ENCODE measurements at places on chromosomes 5 and 9. TPM values are rescaled to one million over a fixed set of nuclear protein-coding genes. Genes with fewer than 3 reads are reported as not detected.

DNA sequence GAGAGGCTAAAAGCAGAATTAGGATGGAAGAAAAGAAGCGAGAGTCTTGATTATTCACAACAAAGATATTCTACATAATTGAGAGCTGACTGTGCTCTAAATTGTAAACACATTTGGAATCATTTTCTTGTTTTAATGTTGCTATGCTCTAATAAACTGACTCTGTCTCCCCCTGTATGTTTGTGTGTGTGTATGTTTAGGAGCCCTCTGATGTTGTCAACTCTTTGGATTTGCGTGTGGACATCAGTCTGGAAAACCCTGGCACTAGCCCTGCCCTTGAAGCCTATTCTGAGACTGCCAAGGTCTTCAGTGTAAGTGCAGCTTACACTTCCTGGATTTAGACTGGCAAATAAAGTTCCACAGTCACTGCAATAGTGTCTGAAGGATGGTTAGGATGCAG is 37.8 kb downstream of the MOCS2 start:
- no peak for DNase-seq

GRCh38 chr5:54148067-54148845 is 162.1 kb downstream of the ARL15 start:
- no peak for DNase-seq

GRCh38 chr9:29796291-29796952 is 2223.1 kb upstream of the C9orf72 start:
- DNase-seq: no peak

GRCh38 chr9:109640580-109641371 is 139.2 kb upstream of the PALM2AKAP2 start:
- DNase-seq: peak; percentile 73

- peak; percentile 20 for DNase-seq
Observed at GRCh38 chr9:35517131-35517530, 27.2 kb downstream of the RUSC2 start.

- DNase-seq: no peak
Observed at GRCh38 chr9:76049341-76049740, 158.9 kb downstream of the PCSK5 start.

DNA sequence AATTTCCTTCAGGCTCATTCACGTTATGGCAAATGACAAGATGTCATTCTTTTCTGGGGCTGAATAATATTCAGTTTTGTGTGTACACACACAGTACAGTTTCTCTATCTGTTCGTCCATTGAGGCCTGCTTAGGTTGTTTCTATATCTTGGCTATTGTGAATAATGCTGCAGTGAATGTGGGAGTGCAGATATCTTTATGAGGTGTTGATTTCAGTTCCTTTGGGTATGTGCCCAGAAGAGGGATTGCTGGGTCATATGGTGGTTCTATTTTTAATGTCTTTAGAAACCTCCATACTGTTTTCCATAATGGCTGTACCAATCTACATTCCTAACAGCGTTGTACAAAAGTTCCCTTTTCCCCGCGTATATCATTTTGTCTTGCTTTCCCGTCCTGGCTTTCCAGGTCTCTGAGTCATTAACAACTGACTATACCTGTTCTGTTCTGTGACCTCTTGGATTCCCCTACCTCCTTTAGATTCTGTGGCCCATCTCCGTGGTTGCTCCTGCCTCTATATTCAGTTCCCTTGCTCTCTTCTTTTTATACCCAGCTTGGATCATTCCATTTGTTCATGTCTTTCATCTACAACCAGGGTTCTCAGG is 6.8 kb downstream of the SNX30 start:
- DNase-seq: peak; percentile 47

DNA sequence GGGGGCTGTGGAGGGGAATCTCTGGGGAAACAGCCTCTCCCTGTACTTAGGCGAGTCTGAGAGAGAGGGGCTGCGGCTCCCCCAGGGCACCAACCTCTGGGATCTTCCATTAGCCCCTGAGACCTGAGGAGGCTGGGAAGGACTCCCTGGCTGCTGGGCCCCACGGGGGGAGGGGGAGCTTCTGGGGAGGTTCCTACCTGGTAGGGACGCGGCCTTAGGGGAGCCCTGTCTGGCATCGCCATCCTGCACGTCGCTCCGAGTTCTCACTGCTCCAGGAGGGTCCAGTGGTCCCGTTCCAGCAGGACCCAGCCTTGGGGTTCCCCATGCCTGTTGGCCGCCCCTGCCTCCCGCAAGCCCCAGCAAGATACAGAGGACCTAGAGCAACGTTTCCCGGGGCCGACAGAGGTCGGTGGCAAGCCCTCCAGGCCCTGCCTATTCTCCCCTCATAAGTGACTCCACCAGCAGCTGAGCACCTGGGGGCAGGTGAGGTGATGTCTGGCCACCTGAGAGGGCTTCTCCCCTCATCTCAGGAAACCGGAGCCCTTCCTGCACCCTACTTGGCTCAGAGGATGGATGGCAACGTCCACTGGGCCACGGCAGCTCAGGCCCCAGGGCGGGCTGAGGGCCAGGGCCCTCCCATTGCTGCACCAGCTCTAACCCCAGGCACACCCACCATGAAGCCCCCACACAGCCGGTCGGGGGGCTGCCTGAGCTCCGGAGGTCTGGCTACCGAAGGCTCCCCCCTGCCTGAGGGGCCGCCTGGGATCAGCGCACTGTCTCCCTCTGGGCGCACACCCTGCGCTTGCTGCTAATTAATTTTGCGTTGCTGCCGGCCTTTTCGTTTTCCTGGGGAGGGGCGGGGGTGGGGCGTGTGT is 22.5 kb downstream of the TPPP start:
- no peak for DNase-seq

DNA sequence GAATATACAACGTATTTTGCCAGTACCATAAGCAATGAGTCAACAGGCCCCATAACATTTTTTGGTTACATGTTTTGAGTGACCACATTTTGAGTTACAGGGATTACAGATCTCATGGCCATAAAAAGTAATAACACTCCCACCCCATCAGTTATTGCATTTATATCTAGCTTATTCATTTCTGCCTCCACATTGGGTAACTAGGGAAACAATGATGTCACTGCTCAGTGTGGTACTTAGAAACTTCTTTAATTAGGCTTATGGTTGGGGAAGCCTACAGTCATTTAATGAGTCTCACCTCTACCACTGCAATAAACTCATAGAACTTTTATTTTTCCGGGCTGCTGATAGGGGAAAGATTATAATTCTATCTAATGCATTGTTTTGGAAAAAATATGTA is 39.9 kb upstream of the SMIM15 start:
- DNase-seq: peak; percentile 27

GRCh38 chr9:63816751-63817621 is 1468.0 kb downstream of the FOXD4L5 start:
- DNase-seq: peak; percentile 96

DNA sequence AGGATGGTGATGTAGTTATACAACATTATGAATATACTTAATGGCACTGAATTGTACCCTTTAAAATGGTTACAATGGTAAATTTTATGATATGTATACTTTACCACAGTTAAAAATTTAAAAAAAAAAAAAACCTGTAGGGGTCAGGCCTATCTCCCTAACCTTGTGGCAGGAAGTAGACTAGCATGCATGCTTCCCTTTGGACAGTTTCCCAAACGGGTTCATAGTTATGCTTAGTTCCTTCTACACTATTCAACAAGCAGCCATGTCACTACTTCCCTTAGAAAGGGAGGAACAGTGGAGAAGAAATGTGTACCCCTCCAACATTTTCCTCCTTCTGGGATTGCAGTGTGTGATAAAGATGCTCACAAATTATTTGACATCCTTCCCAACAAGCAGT is 32.5 kb downstream of the IDNK start:
- DNase-seq: no peak

DNA sequence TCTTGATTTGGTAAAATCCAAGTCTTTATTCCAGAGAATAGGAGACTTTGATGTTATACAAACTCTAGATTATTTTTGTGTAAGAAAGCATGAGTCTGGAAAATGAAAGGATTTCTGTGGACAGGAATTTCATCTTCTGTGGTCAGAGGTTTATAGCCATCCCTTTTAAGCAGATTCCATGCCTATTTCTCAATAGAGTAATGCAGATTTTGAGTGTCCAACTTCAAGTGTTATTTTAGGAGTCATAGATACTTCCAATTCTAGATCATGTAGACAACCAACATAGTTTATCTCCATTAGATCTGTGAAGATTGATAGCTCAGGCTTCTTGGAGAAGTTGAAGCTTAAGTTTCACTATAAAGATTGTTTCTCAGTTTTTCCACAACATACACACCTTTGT is 379.7 kb downstream of the PSAT1 start:
- DNase-seq: no peak

DNA sequence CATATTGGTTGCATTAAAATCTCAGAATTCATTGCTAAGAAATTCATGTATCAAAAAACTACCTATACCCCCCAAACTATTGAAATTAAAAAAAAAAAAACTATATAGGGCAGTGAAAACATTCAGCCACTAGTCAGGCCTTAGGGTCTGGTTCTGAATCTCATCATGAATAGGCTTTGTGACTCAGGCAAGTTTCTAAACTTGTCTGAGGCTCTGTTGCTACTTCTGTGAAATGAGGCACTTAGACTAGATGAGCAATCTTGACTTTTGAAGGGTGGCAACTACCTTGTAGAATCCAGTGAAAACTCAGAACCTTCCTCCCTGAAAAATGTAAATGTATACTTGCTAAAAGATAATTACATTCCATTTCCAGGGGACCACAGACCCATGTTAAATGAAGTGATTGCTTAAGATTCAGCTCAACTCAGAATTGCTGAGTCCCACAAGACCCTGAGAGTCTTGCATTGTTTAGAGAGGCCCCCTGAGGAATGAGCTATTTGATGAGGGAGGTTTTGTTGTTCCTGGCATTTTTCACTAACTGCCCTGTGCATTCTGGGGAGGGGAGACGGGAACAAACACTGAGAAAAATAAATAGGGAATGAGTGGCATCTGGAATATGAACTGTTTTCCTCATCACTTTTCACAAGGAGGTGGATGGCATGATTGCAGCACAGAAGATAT is 29.5 kb downstream of the RAI14 start:
- DNase-seq: peak; percentile 35

The FRRS1L gene
- not detected for total RNA-seq

The RASGEF1C gene
- total RNA-seq: not detected

The CDX1 gene
- 1.3 TPM for total RNA-seq
